ENCODE measurements at places on chromosomes 3 and 15.

DNA sequence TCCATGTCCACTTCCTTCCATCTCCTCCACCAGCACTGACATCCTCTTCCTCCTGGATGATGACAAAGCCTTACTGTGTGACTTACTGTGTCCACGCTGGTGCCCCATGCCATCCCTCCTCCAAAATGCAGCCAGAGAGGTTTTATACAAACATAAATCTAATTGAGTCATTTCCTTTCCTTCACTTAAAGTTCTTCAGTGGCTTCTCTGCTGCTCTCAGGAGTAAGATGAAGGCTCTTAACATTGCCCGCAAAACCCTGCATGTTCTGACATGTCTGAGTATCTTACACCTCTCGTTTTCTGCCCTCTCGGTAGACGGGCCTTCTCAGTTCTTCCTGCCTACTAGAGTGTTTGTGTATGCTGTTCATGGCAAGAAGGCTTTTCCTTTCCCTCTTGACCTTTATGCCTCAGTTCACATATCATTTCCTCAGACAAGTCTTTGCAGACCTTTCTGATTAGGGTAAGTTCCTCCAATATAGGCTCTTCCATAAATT lies 175.5 kb downstream of the CFAP20DC start:
- DNase-seq: no peak

DNA sequence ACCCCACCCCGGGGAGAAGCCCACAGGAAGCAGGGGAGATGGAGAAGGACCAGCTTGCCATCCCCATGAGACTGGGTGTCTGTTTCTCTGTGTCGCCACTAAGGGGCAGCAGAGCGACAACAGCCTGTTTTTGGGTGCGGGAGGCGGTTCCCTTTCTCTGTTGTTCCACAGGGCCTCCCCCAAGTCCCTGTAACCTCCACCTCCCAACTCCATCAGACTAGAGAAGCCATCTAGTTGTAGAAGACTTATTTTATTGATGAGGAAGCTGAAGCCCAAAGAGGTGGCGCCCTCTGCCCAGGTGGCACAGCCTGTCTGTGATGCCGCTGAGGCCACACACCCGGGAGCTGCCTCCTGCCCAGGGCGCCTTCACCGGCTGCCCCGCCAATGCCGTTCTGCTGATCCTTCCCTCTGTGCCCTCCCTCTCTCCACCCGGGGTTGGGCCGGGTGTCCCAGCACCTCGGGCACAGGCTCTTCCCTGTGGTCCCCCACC lies 3.9 kb upstream of the CCDC9B start:
- DNase-seq: no peak

- no peak for DNase-seq
Measured at GRCh38 chr3:108416111-108416869, 94.1 kb downstream of the MYH15 start.

- peak; percentile 6 for DNase-seq
Measured at GRCh38 chr15:74978503-74978902, 16.9 kb upstream of the SCAMP5 start.

DNA sequence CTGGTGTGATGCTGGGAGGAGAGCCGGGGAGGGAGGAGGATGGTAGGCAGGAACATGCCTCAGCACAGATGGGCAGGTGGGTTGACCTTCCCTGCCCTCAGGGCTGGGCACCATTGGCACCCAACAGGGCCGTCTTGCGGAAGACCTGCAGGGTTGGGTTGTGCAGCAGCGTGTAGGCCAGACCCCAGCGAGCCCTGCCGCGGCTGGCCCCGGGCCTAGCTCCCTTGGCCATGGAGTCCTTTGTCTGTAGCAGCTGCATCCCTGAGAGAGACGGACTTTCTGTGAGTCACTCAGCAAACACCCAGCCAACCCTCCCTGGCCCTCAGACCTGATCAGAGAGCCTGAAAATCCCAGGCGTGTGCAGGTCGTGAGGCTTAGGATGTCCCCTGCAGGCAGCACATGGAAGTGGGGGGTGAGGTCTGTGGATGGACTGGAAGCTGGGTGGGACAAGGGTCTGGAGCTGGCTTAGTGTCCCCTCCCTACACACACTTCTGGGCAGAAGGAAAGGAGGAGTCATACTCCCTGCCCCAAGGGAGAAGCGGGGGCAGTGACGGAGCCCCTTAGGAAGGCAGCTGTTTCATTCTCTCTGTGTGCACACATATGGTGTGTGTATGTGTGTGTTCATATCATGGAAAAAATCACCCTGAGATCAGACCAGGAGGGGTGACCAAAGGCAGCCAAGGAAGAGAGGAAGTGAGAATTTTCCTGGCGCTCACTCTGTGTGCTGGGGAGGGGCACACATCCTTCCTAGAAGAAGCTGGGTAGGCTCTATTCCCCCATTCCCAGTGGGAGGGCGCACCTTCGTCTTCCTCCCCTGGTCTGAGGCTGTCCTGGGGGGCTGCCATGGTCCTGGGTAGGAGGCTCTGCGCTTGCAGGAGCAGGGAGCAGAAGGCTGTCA lies 6.7 kb downstream of the ISLR start:
- no peak for DNase-seq

GRCh38 chr3:23872330-23872729 lies 44.5 kb downstream of the NKIRAS1 start:
- DNase-seq: no peak

GRCh38 chr3:155656466-155656865 lies 88.4 kb downstream of the PLCH1 start:
- DNase-seq: no peak

GRCh38 chr3:164418414-164418813 lies 659.9 kb downstream of the SI start:
- no peak for DNase-seq

DNA sequence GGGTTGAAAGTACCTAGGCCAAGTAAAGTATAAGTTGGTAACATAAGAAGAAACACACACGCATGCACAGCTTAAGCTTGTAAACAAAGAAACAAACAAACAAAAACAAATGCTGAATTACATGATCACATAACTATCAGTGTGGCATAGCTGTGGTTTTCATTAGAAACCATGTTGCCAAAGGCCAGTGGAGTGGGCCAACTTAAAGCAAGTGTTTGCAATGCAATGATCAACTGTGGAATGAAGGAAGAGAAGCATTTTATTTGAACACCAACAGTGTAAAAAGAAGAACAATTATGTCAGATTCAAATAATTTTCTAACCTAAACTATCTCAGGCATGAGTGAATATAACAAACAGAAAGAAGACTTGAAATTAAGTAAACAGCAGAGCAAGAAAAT lies 199.4 kb upstream of the STRIT1 start:
- no peak for DNase-seq

DNA sequence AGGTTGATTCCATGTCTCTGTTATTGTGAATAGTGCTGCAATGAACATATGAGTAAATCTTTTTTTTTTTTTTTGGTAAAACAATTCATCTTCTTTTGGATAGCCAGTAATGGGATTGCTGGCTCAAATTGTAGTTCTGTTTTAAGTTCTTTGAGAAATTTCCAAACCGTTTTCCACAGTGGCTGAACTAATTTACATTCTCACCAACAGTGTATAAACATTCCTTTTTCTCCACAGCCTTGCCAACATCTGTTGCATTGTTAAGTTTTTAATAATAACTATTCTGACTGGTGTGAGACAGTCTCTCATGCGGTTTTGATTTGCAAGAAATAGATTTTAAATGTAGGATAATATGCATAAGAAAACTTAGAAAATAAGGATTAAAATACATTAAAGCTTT lies 279.0 kb upstream of the EPHA3 start:
- DNase-seq: no peak

Data from GM04504 (cell line).